ENCODE measurements at places on chromosomes 1 and 21.

DNA sequence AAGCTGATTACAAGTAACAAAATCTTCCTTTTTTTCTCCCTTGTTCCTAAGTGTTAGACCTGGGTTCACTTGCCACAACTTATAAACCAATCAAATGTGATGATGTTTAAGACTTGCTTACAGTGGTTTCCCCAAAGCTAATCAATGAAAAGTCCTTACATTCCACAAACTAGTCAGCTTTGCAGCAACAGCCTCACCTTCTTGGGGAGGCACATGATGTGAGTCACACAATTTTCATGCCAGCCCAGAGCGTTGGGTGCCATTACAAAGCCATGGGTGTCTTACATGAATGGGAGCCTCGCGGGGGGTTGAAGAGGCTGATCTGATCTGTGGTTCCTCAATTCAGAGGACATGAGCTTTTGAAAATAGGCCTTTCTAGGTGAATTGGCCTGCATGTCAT, 91.6 kb upstream of the UBE2U start:
- DNase-seq = no peak

DNA sequence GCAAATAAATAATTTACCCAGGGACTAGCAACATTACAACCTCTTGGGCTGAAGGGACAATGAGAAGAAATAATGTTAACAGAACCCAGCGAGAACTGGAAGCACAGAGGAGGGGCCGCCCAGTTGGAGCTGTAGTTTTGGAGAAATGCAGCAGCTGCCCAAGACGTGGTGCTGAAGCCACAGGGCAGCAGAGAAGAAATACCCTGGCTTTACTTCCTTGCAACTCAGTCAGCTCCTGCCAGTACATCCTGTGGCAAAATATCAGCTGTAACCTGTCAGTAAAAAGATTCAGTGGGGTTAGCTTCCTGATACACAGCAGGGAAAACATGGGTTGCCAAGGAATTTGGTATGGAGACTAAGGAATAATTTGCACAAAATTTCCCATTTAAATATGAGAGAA, 283.6 kb upstream of the USP25 start:
- no peak for DNase-seq

DNA sequence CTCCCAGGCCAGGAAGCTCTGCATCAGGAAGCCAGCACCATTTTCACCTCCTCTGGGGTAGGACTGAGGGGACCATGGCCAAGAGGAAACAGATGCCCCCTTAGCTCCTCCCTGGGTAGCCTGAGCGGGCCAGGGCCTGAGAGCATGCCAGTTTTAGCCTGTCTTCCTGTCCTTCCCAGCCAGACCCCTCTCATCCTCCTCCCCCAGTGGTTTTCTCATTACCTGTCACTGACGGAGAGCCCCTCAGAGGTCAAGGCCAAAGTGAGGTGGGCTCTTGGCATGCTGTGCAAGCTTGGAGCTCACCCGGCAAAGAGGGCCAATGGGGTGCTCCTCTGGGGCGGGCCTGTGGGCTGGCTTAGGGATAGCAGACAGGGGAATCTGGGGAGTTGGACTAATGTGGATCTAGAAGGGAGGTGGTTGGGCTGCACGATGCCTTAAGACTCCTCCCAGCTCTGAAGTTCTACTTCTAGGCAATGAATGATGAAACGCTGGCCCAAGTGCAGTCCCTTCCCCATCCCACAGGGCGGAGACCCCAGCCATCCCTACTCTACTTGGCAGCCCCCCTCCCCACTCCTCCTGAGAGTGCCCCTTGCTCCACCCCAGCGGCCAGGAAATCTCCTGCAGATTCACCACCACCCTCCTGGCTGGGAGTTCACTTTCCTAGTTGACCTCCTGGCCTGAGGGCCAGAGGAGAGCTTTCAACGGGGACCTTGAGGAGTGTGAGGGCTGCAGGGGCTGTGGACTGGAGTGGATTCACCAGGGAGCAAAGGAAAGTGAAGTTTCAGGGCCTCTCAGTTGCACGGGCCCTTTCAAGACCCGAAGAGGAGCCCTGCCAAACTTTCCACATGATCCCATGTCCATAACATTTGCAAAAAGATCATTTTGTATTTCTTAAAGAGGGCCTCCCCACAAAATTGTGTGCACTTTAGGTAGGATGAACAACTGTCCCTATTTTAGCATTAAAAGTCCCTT, 9.4 kb upstream of the LMNA start:
- DNase-seq = no peak

DNA sequence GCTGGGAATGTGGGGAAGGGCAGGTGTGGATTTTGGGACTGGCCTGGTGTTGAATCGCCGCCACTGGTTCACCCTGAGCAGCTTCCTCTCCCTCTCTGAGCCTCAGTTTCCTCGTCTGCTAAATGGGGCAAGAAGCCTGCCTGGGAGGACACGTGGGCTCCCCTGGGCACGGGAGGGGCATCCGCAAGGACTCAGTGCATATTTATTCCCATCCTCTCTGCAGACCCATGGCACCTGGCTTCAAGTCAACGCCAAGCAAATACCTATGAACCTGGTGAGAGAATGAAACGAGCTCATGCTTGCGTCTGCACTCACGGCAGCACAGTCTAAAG, 234.4 kb downstream of the PTPRU start:
- DNase-seq = no peak

DNA sequence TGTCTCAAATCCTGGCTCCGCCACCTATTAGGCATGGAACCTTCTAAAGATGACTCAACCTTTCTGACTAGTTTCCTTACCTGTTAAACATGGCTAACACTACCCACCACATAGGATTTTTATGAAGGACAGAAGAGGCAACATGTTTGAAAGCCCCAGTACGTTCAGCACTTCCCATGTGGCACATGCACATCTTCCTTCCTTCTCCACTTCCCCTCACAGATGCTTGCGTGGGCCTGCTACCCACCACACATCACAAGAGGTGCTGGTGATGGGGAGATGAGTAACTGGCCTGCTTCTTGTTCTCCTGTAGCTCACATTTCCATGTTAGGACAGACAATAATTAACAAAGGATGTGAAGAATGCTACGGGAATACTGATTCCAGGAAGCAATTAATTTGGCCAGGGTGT, 7.1 kb downstream of the ZBTB21 start:
- DNase-seq = no peak

DNA sequence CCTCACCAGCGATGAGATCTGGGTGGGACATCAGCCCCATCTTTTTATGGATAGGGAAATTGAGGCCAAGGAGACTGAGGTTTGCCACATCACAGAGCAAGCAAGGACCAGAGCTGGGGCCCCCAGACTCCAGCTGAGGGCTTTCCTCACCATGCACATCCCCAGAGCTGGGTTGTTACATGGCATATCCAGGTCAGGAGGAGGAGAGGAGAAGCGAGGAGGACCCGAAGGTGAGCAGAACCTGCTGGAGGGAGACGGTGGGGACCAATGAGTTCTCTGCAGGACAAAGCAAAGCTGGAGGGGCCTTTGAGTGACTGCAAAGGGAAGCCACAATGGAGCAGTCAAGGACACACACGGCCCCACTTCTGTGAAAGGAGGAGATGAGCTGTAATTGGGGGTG, 255.5 kb upstream of the CSF3R start:
- no peak for DNase-seq
